ENCODE measurements at places on chromosomes 3 and 15.

DNA sequence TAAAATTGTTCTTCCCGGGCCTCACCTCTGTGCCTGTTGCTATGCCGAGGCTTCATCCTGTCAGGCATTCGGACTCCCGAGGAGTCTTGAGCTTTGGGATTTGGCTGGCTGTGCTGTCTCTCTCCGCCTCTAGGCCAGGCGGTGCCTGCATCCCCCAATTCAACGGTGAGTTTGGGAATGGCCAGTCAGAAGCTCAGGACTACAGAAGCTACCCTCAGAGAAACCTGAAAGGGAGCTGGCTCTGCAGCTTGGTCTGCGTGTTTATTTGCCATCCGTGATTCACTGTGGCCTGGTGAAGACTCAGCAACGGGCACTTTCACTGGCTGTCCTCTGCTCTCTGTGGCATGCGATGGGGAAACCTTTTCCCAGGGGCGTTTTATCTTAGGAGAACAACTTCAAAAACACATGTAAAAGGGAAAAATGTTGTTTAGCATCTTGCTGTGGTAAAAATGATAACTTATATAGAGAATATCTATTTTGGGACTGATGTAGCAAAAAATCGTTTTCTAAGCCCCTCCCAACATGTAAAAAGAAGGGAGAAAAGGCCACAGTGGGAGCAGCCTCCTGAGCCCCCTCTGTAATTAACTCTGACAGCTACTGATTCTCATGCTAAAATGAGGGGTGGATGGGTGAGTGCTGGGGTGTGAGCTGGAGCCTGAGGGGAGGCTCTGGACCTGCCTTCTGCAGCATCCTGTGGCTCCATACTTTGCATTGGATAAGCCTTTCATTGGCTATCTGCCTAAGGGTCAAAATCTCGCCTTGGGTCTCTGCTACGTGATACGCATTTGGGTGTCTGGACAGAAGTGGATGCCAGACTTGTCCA lies 103.4 kb upstream of the KLHL25 start:
- no peak for DNase-seq

GRCh38 chr3:47427866-47428265 lies 47.0 kb downstream of the PTPN23 start:
- DNase-seq: no peak

GRCh38 chr15:64844576-64845145 lies 2.9 kb downstream of the PLEKHO2 start:
- no peak for DNase-seq

- DNase-seq: peak; percentile 34
Measured at GRCh38 chr3:51982352-51982837, 940 bp upstream of the ACY1 start.

- no peak for DNase-seq
Measured at GRCh38 chr3:164640591-164640990, 437.7 kb downstream of the SI start.

DNA sequence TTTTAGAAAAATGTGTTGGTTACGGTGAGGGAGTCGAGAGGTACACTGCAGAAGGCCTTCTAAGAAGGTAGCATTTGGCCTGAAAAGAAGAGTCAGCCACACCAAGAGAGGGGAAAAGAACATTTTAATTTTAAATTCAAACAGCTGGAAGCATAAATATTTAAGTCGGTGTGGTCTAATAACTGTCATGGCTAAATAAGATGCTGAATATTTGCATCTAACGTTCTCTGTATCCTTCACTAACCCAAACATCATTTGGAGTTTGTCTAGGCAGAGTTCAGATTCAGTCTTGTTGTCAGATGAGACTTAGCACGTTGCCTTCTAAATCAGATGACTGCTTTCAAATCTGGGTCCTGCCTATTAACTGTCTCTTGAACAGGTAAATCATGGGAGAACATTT lies 583.3 kb downstream of the DIPK2A start:
- DNase-seq: no peak

GRCh38 chr3:70874196-70874595 lies 561.8 kb upstream of the MDFIC2 start:
- DNase-seq: no peak

- no peak for DNase-seq
Measured at GRCh38 chr15:99480016-99480810, 85.6 kb upstream of the MEF2A start.

- no peak for DNase-seq
Measured at GRCh38 chr15:57323299-57323805, 53.0 kb upstream of the CGNL1 start.

DNA sequence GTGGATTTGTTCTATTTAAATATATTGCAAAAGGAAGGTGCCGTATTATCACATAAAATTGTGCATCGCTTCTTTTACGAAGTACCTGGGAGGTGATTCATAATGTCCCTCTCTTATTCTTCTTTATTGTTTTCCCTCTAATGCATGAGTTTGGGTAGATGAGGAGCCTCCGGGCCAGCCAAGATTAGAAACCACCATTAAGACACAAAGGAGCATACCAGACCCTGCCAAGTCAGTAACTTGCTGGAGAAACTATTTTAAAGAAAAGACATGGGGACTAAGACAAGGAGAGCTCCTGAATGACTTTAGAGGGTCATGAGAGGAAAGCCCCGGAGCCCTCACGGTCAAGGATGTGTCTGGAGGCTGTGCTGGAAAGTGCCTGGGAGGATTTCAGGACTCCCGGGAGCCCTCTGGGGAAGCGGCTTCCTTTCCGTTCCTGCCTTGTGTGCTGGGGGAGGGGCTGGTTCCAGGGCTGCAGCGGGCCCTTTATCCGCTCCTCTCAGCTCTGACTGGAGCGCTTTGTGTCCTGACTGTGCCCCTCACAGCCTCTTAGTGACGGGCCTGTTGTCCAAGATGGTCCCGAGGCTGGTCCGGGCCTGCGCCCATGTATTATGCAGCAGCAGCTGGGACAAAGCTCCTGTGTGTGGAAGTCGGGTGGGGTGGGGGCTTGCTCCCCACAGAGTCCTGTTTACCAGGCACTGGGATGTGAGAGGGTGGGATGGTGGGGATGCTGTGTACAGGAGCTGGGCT lies 35.7 kb downstream of the CORO2B start:
- DNase-seq: no peak

Data from NCI-H1092 (cell line).